Stimulated activated CD8-positive, alpha-beta memory T cell treated with anti-CD3 and anti-CD28 coated beads, Interleukin-12 subunit alpha, Interleukin-12 subunit beta, amount 100 ng/mL, for 1 hour (primary cell): ENCODE measurements at places on chromosomes 4 and X.

DNA sequence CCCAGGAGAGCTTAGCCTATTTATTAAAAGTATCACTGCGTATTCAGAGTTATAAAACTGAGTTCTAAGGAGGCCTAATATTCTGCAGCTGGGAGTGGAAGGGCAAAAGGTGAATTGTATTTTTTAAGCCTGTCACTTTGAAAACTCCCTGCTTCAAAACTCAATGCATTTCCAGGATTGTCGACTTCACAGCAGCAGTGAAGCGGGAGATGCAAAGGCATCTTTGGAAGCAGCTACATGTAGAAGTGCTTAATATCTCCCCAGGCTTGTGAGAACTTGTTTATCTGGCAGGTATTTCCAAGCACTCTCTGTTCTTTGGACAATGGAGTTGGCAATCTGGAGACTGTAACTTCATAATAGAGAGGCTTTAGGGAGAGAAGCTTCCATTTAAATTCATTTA lies 717.5 kb upstream of the SLIT2 start:
- no peak for DNase-seq

GRCh38 chr4:94669672-94670664 lies 87.8 kb upstream of the BMPR1B start:
- no peak for DNase-seq

DNA sequence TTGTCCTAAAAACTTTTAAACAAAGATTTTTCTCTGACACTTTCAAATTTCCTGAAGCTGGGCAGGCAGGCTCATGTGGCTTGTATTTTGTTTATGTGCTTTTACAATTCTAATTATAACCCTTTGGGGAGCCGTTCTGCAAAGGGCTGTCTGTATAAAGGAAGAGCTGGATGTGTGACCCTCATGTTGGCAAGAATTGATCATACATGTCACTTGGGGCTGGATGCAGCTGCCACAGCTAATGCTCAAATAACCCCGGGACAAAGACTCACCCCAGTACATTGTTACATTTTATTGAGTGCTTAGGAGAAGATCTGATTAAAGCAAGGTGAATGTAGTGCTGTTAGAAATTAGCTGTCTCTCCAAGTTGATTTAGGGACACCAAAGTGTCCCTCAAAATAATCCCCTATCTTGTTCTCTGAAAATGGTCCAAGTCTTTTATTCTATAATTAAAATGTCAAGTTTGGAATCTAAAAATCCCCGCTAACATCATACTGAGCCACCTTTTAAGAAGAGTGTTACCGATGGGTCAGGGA lies 13.0 kb upstream of the DAPP1 start:
- DNase-seq, result no peak

DNA sequence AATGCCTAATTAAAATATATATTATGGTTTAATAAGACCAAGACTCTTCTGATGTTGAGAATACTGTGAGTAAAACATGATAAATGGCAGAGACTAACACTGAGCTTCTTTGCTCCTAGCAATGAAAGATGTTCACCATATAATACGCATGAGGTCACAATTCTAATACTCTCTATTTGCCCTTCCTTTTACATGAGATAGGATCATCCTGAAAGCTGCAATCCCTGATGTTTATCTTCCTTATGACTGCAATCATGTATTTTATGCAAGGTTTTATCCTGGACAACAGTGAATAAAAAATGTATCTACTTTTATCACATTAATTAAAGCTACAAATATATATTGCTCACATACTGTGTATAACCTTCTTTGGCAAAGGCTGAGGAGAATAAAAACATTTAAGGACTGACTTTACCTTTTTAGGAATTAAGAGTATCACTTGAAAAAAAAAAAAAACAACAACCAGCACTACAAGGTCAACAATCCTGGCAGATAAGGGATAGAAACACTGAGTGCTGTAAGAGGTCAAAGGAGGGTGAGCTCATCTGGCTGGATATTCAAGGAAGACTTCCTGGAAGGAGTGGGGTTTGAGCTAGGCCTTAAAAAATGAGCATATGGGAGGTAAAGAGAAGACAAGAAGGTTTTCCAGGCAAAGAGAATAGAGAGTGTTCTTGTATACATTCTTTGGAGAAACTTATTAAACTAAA lies 99.9 kb downstream of the AREG start:
- no peak for DNase-seq

DNA sequence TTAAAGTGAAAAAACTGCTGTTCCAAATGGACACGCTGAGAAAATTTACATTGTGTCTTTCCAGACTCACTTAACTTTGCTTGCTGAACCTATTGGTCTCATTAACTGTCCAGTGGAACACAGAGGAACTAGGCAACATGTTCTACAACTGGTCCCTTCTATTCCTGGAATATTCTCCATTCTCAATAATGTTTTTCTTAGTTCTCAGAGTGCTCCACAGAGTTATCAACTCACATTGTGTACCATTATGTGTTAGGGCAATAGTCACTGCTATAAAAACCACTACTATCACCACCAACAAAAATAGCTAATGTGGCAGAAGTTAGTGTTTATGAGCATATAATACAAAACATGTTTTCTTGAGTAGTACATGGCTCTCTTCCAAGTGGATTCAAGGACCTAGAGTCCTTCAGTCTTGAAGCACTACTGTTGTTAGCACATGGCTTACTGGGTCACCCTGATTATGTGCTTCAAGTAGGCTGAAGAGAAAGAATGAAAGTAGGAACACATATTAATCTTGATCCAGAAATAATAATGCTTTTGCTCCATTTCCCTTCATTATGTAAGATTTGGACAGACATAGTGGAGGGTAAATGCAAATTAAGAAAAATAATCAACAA lies 865.3 kb upstream of the HS3ST1 start:
- DNase-seq, result no peak

DNA sequence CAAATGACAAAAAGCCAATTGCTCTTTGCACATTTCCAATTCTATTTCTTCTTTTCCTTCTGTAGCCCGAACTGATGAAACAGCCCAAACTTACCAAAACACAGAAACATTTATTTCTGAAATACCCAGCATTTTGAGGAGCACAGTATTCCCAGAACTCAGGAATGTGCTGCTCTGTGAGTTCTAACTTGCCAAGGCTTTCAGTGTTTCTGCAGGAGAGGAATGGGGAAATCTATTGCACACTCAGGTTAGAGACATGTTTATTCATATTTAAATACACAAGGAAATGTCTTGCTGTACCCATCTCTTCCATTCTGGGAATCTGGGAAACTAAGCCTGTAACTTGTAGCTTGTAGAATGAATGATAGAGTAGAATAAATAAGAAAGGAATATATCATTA lies 10.7 kb downstream of the TMPRSS11D start:
- no peak for DNase-seq

DNA sequence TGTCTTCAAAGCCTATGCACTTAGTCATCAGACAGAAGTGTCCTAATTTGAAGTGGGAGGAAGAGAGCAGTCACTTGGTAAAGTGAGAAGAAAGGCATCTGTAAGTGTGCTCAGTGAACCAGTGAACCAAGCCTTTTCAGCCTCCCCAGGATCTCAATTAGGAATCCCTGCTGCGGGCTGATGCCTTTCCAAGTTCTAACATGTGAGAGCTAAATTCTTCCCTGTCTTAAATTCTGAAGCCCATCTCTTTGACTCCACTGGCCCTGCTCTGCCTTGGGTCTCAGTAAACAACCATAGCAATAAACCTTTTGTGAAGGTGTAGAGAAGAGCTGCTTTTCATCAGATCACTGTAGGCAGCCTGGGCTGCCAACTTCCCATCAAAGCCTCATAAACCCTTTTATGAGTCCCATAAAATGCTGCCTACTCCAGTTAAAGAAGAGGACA lies 701.2 kb upstream of the LCORL start:
- no peak for DNase-seq

DNA sequence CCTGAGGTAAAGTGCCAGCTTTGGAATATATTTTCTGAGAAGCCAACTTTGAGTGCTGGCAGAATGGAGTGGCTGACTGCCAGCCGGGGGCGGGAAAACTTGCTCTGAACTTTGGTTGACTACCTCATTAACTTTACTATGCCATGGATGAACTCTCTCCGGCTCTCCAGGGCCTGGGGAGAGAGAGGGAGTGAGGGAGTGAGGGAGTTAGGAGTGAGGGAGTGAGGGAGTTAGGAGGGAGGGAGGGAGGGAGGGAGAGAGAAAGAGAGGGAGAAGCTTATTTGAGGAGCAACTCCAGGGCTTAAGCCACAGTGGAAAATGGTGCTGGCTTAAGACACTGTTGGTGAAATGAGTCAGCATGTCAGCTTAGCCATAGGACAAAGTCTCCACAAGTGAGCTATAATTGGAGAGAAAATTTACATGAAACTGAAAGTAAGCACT lies 280.9 kb upstream of the RPS6KA3 start:
- DNase-seq, result no peak

- DNase-seq, result no peak
Observed at GRCh38 chr4:144355811-144356757, 215.6 kb upstream of the GYPA start.

DNA sequence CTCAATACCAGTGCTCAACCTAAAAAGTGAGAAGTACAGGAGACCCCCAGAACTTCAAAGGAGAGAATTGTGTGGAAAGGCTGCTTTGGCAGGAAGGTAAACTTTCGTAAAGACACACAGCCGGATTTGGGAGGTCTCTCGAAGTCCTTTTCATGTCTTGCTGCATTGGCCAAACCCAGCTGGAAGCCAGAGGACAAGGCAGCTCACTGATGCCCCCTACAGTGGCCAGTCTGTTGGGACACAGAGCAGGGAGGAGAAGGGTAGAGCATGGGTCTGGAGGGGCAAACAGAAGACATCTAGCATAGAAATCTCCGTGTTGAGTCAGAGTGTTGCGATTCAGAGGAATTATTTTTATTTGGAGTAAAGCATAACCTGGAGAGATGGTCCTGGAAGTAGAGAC lies 198.9 kb downstream of the ANK2 start:
- DNase-seq, result no peak

GRCh38 chr4:161664740-161665139 lies 499.1 kb downstream of the FSTL5 start:
- DNase-seq, result no peak

DNA sequence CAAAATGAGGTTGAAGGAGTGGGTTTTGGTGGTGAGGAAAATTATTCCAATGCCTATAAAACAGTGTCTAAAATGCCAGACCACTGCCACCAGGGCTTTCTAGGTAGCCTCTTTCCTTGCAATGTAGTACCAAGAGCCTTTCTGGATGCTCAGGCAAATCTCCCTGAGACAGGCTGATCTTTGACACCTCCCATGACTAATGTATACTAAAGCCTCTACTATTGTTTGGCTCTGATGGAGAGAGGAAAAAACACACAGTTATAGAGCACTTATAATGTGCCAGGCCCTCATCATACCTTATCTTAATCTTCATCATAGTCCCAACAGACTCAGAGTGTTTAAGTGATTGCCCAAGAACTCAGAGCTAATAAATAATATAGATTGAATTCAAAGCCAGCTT lies 5.8 kb downstream of the MTMR8 start:
- no peak for DNase-seq

DNA sequence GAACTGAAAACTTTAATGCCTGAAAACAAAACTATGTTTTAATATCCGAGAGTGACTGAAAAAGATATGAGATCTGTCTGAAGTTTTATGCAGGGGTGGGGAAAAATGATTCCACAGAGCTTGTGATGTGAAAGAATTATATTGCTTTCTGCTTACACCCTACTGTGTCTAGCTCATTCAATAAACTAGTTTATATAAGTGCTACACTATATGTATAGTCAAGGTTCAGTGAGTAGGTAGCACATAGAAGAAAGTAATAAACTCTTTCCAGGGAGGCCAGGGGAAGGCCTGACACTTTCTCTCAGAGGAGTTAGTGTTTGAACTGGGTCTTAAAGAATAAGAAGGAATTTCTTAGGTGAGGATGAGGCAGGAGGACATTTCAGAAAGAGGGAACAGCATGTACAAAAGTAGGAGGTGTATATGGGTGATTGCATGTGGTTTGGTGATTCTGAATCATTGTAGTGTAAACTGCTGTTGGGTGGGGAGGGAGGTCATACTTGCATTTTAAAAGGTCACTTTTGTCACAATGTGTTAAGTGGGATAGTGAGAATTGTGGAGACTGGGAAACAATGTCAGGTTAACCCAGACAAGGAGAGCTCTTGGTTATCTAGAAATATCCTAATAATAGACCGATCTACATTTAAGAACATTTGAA lies 25.1 kb upstream of the TEX13D start:
- no peak for DNase-seq

DNA sequence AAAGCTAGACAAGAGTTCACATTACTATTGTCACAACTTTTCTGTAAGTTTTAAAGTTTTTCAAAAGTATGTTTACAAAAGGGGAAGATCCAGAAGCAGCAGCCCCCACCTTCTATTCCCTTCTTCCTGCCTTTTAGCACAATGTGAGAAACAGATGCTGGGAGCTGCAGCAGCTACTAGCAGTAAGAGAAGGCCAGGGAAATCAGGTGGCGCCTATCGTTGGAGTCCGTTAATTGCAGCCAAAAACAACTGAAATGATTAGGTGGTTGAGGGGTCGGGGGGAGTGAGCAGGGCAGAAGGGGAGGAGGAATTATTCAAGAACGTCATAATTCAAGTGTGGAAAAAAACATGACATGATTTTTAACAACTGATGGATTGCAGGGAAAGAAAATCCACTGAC lies 27.4 kb downstream of the FRYL start:
- no peak for DNase-seq

DNA sequence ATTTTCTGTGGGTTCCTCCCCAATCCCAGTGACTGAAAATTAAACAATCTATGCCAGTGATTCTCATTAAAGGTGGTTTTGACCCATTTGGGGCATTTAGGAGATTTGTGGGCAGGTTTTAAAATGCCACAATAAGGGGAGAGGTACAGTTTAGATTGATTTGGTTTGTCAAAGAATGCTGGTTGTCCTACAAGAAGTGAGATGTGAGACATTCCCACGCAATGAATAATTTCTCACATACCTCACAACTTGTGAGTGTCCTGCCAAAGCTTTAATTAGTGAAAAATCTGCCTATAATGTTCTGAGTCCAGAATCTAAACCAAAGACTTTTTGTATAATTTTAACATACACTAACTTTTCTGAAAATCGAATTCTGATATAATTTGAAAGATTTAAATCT lies 199.4 kb downstream of the MAPK10 start:
- no peak for DNase-seq

DNA sequence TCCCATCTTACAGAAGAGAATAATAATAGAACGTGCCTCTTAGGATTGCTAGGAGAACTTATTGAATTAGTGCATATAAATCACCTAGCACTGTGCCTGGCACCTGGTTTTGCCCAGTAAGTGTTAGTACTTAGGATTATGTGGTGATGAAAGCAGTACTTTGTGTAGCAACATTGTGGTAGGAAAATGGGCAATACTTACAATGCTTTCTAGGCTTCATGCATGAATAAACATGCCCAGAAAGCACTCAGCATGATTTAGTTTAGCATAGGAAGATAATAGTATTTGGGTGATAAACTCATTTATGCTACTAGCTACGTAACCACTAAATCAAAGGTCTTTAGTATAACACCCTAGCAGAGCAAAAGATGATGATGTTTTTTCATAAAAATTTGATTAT lies 105.6 kb downstream of the NEUROG2 start:
- no peak for DNase-seq
